ENCODE measurements at places on chromosomes 5 and 9.
A peak's percentile ranks its signal among the peaks of the same experiment; 100 is the strongest.

DNA sequence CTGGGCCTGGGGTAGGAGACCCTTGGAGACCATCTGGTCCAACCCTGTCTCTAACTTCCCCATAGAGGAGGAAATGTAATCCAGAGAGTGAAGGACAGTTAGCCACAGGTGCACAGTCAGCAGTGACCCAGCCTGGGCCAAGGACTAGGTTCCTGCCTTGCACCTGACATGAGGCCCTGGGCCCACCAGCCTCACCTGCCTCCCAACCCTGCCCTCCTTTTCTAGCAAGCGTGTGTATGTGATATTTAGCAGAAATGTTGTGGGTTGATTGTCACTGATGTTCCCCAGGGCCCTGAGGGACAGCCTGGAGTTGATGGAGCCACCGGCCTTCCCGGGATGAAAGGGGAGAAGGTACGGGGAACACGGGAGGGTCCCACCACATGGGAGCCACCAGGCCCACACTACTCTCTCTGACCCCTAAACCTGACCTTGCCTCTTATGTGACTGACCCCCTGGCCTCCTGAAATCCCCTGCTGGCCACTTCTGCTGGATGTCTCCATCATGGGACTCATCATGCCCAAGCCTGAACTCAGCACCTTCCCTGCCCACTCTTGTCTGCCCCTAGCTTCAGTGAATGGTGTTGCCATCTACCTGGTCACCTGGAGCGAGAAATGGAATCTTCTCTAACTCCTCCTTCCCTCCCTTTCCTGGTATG is 79.2 kb upstream of the TGFBR1 start:
- DNase-seq = no peak

- DNase-seq = peak; percentile 13
Measured at GRCh38 chr5:154642499-154643245, 112.5 kb upstream of the LARP1 start.

- DNase-seq = no peak
Measured at GRCh38 chr5:111563031-111563822, 50.9 kb upstream of the STARD4 start.

DNA sequence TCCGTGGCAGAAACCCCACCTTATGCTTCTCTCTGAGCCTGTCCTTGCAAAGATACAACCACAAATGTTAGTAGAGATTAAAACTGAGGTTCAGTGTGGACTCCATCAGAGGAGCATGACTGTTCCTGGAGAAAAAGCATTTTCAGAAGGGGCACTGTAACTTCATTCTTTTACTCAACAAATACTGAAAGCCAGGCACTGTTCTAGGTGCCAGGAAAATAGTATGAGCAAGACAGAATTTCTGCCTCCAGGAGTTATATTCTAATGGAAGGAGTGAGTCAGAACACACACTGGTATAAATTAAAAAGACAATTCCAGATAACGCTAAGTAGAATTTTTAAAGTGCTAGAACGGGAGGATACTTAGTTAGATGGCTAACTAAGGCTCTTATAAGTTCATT is 251.4 kb upstream of the GAS1 start:
- DNase-seq = no peak

- DNase-seq = no peak
Measured at GRCh38 chr5:37490931-37491330, 111.8 kb downstream of the WDR70 start.

DNA sequence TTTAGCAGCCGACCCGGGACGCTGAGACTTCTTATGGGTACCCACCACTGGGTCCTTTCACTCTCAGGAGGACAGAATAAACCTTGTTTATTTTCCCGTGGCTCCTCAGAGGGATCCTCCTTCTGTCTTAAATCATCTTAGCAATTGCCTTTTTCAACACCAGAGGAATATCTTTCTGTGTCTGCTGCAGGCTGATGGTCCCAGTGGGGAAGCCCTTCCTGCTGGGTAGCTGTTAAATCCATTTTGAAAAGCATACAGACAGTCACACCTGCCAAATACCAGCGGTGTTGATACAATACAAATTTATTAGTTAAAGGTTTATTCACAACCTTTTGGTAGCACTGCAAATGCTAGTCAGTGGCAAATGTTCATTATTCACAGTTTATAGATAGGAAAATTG is 222.9 kb downstream of the AOPEP start:
- no peak for DNase-seq

DNA sequence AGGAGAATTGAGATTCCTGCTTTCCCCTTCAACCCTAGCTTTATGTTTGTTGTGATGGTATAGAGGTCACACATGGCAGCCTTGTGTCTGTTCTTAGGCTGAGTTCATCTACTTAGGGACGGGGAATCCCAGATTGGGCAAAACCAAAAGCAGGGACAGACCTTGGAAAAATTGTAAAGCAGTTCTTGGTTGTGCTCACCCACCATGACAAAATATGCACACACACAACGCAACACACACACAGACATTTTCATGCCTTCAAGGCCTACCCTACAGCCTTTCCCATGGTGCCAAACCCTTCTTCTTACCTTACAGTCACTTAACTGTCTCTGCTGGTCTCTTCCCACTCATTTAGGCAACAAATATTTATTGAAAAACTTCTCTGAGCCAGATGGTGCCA is 14.8 kb downstream of the PCDHGC5 start:
- DNase-seq = no peak

DNA sequence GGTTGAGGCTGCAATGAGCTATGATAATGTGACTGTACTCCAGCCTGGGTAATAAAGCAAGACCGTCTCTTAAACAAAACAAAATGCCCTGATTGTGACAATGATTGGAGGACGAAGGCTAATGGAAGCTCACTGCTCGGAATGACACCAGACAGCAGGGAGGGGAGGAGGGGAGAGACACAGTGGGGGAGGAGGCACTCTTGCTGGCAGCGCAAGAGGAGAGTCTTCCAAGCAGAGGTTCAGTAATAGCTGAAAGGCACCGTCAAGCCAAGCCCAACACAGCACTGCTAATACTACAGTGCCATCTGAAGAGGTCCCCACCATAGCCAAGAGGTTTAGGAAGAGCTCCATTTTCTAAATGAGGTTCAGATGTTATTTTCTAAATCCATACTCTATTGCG is 102.3 kb downstream of the GLDC start:
- DNase-seq = no peak

GRCh38 chr5:175328176-175328575 is 115.8 kb downstream of the DRD1 start:
- no peak for DNase-seq

DNA sequence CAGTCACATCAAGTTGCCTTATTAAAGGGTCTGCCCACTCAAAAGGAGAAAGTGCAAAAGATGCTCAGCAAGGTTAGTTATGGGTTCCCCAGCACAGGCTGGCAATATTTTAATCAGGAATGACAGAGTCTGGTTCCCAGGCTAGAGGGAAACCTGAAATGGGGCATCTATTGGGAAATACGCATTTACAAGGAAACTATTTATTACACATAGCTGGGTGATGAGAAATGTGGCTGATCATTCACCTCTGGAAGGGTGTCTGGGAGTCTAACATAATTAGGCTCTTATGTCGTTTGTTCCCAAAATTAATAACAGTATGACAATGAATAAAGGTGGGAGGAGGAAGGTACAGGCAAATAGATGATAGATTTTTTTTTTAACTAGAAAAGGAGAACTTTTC is 314.7 kb downstream of the ENC1 start:
- no peak for DNase-seq
